ENCODE measurements at places on chromosomes 7 and 10. TPM values are rescaled to one million over a fixed set of nuclear protein-coding genes. Genes with fewer than 3 reads are reported as not detected.

INMT gene
- total RNA-seq = not detected

- DNase-seq = no peak
Measured at GRCh38 chr7:5670183-5670935, 111.1 kb downstream of the RNF216 start.

CALML5 gene
- not detected for total RNA-seq

- DNase-seq = no peak
Measured at GRCh38 chr10:93516006-93516380, 19.6 kb downstream of the CEP55 start.

RTKN2 gene
- total RNA-seq = 0.98 TPM

RET gene
- total RNA-seq = not detected

NOM1 gene
- 28.9 TPM for total RNA-seq
